ENCODE measurements at places on chromosomes 5 and 9.

DNA sequence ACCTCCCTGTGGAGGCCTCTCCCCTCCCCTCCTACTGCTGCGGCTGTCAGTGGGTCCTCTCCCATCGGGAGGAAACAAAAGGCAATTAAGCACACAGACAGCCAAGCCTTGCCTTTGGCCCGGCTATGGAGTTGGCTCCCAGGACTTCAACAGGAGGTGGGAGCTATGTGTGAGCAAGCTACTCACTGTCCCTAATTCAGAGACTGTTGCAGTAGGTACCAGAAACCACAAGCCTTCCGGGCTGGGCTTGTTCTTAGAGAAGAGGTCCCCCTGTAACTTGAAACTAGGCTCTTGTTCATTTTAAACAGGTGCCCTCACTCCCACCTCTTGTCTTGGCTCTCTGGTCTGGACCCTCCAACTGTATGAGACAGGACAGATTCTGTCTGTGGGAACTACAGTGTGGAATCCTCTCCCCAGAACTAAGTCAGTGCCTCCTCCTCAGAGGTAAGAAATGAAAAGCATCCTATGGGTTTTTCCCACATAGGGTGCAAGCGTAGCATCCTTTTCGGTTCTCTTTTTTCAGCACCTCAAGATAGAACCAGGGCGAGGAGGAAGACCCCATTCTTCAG, 561.1 kb downstream of the EBF1 start:
- no peak for DNase-seq

DNA sequence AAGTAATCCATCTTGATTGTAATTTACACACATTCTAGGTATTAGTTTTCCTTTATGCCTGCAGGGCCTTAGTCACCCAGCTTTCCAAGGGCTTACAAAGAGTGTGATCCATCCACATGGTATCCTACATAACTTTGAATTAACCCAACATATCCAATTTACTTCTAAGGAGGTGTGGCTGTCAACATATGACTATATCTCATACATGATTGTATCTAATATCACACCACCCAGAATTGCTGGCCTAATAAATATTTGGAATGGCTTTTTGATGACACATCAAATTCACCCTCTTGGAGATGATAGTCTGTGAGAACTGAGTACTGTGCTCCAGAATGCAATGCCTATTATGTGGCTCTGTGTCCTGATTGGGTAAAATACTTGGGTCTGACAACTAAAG, 363.3 kb upstream of the GRIN3A start:
- DNase-seq: no peak

DNA sequence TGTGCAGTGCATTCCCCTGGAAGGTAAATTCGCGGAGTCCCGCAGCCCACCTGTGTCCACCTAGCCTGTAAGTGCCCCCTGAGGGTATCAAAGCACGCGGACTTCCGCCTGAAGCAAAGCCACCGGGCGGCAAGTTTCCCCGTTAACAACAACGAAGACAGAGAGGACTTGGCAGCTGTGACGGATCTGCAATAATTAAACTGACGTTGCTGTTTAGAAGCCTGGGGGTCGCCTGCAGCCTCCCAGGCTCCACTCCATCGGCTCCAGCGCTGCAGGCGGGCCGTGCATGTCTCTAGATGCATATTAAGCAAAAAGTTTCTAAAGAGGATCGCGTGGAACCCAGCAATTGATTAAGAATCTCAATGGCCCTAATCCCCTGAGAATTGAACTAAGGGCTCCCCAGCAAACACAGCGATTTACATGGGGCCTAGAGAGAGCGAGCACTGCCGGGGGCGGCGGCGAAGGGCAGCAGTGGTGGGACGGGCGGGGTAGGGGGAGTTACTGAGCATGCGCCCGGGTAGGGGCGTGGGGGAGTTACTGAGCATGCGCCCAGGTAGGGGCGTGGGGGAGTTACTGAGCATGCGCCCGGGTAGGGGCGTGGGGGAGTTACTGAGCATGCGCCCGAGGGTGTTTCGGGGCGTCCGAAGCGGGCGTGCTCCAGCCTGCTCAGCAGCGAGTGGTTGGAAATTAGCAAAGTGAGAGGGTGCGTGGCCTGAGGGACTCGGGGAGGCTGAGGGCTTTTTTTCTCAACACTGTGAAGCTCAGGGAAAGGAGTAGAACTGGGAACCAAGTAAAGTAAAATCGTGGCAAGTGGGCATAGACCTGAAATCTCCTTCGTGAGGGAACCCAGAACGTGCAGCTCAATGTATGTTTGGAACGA, 255.2 kb downstream of the DOCK8 start:
- peak; percentile 95 for DNase-seq

GRCh38 chr5:142070734-142071133, 37.8 kb upstream of the NDFIP1 start:
- no peak for DNase-seq

GRCh38 chr5:146805081-146805480, 73.5 kb downstream of the PPP2R2B start:
- DNase-seq: no peak

DNA sequence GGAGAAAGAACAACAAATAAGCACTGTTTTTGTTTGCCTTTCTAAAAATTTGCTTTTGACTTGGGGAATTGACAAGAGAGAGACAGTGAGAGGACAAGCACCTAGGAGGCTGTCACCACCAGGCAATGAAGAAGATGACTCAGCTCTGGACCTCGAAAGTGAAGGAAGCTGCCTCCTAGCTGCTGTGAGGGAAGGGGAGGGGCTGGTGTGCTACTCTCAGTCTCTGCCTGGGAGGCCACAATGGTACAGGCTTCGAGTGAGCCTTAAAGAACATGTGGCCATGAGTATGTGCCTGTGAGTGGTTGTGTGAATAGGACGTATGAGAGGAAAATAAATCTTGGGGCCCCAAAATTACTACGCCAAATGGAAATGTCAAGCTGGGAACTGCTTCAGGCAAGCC, 7.1 kb upstream of the PLK2 start:
- DNase-seq: no peak

GRCh38 chr5:22390888-22391287, 462.3 kb downstream of the CDH12 start:
- DNase-seq: no peak

- no peak for DNase-seq
Measured at GRCh38 chr5:82046276-82046647, 74.4 kb downstream of the ATG10 start.

- no peak for DNase-seq
Measured at GRCh38 chr9:83714329-83714728, 6.6 kb upstream of the UBQLN1 start.

- peak; percentile 93 for DNase-seq
Measured at GRCh38 chr5:177455036-177455660, 8.5 kb downstream of the PRR7 start.

DNA sequence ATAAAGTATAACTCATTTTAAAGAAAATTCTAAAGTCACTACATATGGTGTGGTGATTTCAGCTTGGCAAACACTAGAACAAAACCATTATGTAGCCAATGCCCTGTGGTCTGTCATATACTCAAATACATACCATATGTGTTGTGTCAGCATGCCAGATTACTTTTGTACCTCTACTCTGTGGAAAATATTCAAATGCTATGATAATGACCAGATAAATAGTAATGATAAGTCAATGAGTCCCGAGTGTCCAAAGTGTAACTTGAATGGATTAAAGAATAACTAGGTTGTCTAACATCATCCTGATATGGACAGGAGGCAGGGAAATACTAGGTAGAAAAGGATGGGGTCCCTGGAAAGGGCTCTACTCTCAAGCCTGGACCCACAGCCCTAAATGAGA, 58.0 kb upstream of the IL6ST start:
- no peak for DNase-seq

DNA sequence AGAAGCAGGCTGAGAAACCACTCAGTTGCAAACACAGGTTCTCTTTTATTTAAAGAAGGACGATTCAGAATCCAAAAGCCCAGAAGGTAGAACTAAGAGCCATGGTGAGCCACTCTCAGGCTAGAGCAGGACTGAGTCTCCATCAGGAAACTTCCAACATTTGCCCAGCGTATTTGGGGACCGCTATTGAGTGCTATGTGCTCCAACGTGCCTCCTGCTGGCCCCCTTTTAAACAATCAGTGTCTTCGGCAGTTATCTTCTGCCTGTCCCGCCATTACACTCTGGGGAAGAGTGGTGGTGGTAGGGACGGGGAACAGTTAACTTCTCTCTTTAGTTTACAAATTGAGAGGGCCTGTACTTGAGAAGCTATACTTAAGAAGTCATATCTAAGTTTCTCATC, 78.1 kb downstream of the DENND1A start:
- DNase-seq: no peak

DNA sequence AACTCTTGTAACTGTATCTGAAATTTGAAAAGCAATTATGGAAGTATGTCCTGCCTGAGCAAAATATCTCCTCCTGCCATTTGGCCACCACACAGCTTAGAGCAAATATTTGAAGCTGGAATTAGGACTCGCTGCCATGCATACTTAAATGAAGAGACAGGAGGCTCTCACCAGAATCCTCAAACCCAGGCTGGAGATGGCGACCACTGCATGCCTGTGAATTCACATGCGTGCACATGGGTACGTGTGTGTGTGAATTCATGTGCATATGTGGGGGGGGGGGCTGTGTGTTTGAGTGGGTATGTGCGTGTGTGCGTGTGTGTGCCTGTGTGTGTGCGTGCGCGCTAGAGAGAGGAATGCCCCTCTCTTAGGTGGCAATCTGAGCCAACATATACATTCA, 84.1 kb upstream of the IRX1 start:
- no peak for DNase-seq

DNA sequence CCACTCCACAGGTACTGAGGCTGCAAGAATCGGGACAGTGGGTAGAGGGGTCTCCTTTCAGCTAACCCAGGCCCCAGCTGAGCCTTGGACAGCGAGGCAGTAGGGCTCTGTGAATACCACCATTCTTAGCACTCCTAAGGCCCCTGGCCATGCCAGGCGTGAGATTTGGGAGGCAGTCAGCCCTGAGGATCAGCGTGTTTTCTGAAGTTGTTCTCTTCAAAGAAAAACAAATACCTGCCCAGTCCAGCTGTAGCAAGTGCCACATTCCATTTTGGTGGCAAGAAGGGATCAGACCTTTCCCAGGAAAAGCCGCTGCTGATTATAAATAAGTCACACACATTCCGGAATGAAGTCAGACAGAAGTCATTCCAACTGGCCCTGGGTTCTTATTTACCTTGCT, 47.8 kb downstream of the RALGPS1 start:
- no peak for DNase-seq

DNA sequence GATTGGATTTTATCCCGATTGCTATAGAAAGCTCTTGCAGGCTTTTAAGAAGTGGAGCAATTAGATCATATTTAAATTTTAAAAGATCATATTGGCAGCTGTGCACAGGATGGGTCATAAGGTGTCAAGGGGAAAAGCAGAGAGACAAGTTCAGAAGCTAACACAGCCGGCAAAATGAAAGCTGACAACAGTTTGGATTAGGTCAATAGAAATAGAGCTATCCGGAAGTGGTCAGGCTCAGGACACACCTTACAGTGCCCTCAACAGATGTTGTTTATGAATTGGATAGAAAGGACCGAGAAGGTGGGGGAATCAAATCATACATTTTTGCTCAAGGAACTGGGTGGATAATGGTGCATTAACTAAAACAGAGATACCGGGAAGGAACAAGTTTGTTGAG, 46.3 kb upstream of the MARCHF11 start:
- DNase-seq: no peak

DNA sequence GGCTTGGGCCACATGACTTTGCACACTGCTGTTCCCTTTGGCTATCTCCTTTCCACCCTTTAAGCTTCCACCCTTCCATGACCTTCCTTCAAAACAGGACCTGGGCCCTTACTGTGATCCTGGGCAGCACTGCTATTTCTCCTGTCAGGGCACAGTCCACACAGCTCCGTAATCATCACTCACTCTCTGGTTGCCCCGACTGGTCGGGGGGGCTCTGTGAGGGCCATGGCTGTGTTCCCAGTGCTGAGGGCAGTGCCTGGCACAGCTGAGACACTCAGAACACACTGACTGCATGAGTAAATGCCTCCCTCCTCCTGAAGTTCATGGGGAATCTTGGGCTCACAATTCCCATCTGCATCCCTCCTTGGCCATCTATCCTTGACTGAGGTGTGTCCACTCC, 12.2 kb downstream of the TRAF1 start:
- no peak for DNase-seq

DNA sequence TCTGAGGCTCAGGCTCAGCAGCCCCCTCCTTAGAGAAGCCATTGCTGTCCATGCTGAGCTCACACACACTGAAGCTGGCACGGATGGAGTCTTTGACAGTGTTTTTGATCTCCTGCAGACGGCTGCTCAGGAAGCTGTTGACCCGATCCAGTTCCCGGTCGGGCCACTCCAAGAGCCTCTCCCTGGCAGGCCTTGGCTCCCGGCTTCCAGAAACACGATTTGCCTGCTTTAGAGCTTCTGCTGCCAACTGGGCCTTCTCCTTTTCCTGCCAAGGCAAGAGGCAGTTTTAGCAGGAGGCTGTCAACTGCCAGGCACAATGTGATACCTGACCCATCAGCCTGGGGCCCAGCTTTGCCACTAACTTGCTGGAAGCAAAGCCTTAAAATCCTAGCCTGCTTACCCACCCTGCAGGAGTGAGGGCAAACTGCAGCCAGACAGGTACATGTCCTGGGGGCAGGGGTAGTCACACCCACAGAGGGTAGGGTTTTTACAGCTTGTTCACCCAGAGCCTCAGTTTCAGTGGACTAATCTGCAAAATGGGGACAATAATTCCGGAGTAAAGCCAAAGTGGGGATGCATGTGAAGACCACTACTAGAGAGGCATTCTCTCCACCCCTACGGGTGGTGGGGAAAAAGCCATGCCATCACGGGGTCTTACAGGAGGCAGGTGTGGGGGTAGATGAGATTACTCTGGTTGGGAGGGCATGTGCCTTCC, 8.3 kb upstream of the DDX41 start:
- DNase-seq: peak; percentile 32

GRCh38 chr5:32058101-32058500, 116.0 kb downstream of the GOLPH3 start:
- DNase-seq: no peak

DNA sequence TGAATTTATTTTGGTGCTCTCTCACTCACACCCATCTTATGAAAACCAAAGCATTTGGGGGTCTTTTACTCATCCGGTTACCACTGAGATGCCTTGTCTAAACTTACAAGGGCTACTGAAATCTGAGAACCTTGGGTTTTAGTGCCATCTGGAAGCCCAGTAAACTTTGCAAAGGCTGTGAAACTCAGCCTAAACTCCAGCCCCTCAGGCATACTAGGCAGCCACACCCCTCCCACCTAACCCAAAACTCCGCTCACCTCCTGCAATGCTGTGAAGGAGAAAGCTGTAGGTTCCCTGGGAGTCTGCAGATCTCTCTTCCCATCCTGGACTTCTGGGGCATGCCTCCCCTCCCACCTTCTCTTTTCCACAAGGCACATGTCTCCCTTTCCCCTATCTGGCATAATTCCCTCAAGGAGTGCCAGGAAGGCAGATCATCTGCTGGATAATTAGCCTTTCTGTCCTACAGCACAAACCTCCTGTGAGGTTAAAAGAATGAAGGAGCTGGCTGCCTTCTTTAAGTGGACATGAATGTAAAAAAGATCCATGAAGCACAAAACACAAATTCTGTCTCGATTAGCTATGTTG, 71.5 kb upstream of the ANXA1 start:
- DNase-seq: no peak

- no peak for DNase-seq
Measured at GRCh38 chr5:172144931-172145869, 42.8 kb downstream of the STK10 start.

- no peak for DNase-seq
Measured at GRCh38 chr9:10661994-10662393, 49.2 kb upstream of the PTPRD start.

- DNase-seq: no peak
Measured at GRCh38 chr5:157253547-157253946, 12.4 kb upstream of the CYFIP2 start.

All from upper lobe of right lung (tissue), 1 donor.